HAP-1 (cell line): ENCODE measurements at places on chromosomes 13 and 19.

DNA sequence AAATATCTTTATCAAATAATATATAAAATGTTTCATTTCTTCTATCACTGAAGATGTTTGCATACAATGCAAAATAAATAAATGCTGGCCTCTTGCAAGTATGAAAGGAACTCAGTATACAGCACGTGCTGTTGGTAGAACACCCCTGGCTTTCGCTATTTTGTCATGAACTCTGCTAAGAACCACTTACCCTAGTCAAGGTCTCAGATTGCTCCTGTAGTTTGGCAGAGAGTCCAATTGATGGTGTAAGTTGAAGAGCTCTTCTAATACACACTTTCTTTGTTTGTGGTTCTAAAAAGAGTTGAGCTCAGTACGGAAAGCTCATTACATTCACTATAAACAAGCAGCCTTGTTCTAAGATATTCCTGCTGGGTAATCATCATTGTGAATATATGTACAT lies 1258.9 kb downstream of the EFNB2 start:
- DNase-seq, result no peak

GRCh38 chr19:18021121-18021755 lies 13.3 kb downstream of the ARRDC2 start:
- no peak for DNase-seq

GRCh38 chr13:79376843-79377242 lies 29.2 kb downstream of the RBM26 start:
- no peak for DNase-seq

- peak; percentile 19 for DNase-seq
Observed at GRCh38 chr19:15072930-15073647, 8.9 kb upstream of the OR1I1 start.

DNA sequence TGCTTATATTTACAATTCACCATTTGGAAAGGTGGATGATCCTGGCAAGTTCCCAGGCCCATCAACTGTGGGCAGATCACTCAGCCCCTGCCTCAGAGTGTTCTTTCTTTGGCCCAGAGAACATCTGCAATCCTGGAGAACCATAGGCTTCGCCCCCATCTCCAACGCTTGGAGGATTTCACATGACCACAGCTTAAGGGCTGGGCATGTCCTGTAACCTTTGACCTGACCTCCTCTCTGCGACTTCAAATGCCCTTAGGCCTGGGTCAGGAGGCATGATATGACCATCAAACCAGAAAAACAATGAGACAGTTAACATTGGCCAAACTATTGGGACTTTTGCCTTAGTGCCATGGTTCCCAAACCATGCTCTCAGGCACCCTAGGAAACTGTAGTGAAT lies 7.2 kb upstream of the MBNL2 start:
- DNase-seq, result no peak

- peak; percentile 84 for DNase-seq
Observed at GRCh38 chr19:55452749-55453346, 8.6 kb downstream of the ISOC2 start.

DNA sequence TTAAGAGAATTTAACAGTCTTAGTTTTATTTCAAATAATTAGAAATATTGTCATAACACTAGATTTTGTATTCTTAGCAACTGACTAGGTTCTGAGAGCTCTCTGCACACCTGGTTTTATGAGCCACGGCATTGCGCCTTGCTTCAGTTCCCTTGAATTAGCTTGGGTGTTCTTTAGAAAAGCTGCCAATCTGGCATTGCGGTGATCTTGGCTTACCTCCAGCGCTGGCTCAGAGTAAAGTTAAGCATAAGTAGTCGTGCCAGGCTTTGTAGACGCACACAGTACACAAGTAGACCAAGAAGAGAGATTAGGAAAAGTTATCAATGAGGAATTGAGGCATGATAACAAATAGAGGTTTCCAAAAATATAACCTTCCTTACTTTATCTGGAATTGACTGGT lies 45.7 kb downstream of the TPP2 start:
- no peak for DNase-seq

DNA sequence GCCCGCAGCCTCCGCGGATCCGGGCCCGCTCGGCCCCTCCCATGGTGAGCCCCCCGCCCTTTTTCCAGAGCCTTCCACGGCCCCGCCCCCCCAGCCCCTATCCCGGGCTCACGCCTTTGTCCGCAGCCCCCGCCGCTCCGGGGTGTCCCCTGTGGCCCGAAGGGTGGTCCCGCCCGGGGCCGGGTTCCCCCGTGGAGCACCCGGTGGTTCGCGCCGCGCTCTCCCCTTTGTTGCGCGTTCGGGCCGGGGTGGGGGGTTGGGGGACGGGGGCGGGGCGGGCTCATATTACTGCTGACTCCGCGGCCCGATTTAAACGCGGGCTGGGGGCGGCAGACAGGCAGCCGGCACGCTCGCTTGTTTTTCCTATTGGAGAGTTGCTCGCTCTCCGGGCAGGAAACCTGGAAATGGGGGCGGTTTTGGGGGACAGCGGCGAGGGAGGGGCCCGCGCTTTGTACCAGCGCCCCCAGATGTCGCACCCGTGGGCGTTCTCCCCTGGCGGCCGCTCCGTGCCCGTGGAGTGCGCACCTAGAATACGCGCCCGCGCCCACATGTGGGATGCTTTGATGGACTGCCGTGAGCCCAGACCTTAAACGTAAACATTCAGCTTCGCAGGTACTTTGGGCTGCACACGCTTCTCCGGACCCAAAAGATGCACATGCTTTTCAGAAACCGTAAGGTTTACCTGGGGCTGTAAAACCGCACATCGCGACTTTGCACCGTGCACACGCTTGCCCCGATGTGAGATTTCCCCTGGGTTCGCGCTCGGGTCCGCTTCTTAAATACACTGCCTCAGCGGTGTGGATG lies 699 bp downstream of the PTOV1 start:
- peak; percentile 29 for DNase-seq

DNA sequence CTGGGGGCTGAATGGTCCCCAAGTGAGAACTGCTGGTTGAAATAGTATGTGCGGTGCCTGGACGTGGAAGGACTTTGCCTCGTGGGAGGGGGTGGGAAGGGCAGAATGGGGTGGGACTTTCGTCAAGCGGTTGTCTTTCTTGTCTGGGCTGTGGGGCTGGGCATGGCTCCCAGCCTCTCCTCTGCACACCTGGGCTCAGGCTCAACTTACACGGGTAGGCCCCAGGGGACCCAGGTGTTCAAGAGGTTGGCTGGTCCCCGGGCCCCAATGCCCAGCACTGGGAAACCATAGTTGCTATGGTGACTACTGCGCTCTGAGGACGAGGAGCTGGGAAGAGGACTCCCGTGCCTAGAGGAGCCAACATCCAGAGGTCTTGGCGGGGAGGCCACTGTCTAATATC lies 7.3 kb downstream of the NWD1 start:
- DNase-seq, result no peak

DNA sequence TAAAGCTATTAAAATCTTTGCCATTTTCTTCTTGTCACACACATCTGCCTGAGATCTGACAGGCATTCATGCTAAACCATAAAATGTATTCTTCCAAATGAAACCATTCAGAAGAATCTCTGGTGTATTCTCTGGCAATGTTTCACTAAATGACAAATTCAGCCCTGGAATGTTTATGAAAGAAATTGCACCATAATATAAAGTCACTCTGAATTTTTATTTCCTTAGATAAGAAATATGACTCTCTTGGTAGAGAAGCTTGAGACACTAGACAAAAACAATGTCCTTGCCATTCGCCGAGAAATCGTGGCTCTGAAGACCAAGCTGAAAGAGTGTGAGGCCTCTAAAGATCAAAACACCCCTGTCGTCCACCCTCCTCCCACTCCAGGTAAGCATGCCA lies 14.3 kb downstream of the OLFM4 start:
- DNase-seq, result no peak

DNA sequence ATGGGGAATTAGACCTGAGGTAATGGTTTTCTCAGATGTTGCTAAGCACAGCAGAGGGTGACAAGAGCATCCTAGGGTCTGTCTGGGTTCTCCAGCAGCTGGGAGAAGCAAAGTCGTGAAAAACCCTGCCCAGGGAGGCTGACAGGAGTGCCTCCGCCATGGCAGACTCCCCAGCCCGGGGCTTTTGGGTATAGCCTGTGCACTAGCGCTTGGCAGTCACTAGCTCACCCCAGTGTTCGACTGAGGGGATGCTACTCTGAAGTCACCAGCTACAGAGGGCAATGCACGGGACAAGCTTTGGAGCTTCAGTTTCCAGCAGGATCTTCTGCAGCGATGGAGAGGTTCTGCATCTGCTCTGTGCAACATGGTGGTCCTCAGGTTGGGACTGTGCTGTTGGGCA lies 87.5 kb downstream of the ING1 start:
- DNase-seq, result no peak

- no peak for DNase-seq
Observed at GRCh38 chr13:50129081-50129705, 113.9 kb downstream of the KCNRG start.

GRCh38 chr19:49906879-49907564 lies 10.3 kb upstream of the IL4I1 start:
- DNase-seq, result no peak

DNA sequence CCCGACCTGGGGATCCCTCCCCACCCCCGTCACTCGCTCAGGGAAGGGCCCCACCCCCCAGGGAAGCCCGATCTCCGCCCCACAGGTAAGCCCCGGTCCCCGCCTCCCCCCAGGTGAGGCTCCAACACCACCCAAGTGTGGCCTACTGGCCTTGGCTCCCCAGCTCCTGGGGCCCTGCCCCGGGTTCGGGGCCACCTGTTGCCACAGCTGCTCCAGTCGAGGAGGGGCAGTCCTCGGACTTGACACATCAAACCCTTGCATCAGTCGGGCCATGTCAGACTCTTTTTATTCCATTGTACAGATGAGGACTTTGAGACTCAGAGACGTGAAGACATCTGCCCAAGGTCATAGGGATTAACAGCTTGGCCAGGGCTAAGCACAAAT lies 512 bp downstream of the CC2D1A start:
- no peak for DNase-seq

DNA sequence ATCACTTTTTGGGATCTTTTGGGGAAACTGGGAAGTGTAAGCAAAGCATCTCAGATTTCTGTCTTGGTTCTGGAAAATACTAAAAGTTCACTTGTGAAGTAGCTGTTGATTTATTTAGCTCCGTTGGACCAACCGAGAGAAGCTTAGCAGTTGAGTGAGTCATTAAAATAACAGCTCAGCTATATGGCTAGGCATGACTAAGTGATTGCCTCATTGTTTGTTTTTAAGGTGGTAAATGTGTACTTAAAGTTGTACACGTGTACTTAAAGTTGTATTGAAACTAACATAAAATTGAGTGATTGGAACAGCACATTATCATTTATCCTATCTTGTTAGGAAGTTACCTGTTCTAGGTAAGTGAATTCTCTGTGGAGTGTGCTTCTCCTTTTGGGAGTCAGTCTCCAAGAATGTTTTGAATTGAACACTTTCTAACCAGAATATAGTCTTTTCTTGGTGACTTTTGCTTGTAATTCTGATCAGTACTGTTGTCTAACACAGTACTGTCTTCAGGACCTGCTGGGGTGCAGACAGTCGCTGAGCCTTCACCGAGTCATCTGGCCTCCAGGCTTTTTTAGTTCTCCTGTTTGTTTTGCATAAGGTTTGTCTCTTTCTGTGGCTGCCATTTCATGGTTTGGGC lies 2.9 kb upstream of the DCUN1D2 start:
- no peak for DNase-seq
